ENCODE measurements at places on chromosomes 1 and 21. TPM values are rescaled to one million over a fixed set of nuclear protein-coding genes. Genes with fewer than 3 reads are reported as not detected.
A peak's percentile ranks its signal among the peaks of the same experiment; 100 is the strongest.

TARS2 gene
- total RNA-seq = 46.0 TPM

SLC44A5 gene
- total RNA-seq = not detected

EPHB2 gene
- total RNA-seq = 0.42 TPM

MPZ gene
- 8.7 TPM for total RNA-seq

PTCH2 gene
- total RNA-seq = 5.0 TPM

MAP1LC3C gene
- 4.5 TPM for total RNA-seq

PROK1 gene
- 0.52 TPM for total RNA-seq

PKN2 gene
- 41.9 TPM for total RNA-seq

PFKL gene
- 82.7 TPM for total RNA-seq

SPATA17 gene
- 7.7 TPM for total RNA-seq

RAB13 gene
- total RNA-seq = 86.8 TPM

TMEM82 gene
- not detected for total RNA-seq

PRR9 gene
- not detected for total RNA-seq

- ATAC-seq = no peak
These were observed 62.5 kb downstream of the SCCPDH start for GRCh38 chr1:246786606-246787238.

GRCh38 chr1:246381452-246381851 is 125.6 kb downstream of the SMYD3 start:
- no peak for ATAC-seq

GRCh38 chr21:35222541-35222941 is 173.4 kb upstream of the RUNX1 start:
- no peak for ATAC-seq

GRCh38 chr1:46547481-46548383 is 3.7 kb downstream of the KNCN start:
- ATAC-seq = no peak

DNA sequence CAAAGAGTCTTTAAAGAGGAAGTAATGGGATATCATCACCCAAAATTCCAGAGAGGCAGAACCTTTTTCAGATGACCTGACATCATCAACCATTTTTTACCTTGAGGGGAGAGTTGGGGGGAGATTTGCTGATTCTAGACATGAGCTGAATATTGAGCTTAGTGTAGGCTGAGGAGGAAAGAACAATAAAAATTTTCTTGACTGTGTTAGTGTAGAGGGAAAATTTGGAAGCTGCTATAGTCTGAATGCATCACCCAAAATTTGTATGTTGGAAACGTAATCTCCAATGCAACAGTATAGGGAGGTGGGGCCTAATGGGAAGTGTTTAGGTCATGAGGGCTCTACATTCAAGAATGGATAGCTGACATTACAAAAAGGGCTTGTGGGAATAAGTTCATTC is 17.8 kb upstream of the CD84 start:
- no peak for ATAC-seq

DNA sequence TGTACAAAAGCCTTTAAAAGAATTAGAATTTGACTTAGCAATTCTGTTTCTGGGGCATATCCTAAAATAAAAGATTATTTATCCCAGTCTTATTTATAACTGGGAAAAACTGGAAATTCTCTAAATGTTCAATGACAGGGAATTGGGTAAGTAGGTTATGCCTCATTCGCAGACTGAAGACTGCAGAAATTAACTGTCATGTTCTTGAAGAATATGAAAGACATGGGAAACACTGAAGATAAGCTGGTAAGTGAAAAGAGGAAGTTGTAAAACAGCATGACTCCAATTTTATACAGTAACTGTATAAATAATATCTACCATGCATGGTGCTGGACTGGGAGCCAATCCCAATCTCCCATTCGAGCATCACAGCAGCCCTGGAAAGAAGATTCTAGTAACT is 50.6 kb upstream of the SLC2A1 start:
- no peak for ATAC-seq

DNA sequence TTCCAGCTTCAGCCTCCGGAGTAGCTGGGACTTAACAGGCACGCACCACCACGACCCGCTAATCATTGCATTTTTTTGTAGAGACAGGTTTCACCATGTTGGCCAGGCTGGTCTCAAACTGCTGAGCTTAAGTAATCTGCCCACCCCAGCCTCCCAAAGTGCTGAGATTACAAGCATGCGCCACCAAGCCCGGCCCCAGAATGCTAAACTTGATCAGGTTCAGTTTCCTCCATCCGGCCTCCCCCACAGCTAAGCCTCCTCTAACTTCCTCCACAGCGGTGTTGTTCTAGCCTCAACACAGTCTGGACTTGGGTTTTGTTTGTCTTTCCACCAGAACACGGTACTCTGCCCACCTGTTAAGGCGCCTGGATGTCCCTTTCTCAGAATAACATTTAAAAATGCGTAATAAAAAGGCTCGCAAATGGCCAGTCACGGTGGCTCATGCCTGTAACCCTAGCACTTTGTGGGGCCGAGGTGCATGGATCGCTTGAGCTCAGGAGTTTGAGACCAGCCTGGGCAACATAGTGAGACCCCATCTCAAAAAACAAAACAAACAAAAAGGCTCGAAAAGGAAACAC is 2.4 kb downstream of the PARP1 start:
- ATAC-seq = no peak

DNA sequence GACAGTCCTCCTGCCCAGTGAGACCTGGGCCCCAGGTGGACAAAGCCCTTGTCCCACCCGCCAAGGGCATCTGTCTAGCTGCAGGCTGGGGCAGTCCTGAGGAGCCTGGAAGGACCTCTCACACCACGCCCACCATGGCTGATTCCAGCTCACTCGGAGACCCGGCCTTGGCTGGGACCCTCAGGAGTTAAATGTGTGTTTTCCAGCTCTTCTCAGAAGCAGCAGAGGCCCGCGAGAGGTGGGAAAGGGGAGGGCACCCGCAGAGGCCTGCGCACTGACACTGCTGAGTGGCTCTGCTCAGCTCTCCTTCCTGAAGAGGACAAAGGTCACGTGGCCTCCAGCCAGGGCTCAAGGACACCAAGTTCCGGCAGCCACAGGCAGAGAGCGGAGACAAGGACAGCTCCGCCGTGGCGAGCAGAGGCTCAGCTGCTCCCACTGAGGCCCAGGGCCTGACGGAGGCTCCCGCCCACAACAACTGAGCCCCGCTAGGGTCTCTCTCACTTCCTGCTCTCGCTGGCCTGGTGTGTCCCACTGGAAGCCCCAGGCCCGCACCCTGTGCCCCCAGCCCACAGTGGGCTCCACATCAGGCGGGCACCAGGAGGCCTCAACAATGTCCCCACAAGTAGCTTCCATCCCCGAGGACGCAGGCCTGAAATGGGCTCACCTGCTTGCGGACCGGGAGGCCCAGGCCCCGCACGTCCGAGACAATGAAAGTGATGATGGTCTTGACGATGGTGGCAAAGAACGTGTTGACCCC is 16.9 kb downstream of the SLC19A1 start:
- ATAC-seq = no peak

DNA sequence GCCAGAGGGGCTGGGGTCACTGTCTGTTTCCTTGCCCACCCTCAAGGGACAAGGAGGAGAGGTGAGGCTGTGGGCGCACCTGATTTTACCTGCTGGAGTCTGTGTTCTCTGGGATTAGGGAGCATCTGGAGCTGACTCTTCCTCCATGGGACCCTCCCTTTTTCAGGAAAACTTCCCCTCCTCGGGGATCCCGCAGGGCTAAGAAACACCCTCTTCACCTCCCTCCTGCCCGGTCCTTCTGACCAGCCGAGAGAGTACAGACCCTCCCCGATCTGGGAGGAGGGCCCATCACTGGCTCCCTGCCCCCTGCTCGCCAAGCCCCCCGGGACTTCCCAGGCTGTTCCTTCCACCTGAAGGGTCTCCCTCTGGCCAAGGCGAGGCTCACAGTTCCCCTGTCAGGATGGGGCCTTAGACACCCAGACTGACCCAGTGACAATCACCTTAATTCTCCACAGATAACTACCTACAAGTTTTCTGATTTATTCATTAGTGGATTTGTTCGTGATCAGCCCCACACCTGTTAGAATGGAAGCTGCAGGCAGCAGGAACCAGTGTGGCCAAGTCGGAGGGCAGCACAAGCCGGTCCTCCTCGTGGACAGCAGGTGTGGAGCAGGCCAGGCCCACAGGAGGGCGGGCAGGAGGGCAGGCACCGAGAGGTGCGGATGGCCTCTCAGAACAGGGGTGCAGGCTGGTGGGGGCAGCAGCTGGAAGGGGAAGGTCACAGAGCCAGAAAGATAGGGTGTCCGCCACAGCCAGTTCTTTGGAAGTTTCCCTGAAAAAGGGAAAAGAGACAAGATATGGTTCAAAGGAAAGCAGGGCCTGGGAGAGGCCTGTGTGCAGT is 15.9 kb upstream of the SAMD11 start:
- ATAC-seq = no peak

GRCh38 chr1:67803380-67804279 is 29.6 kb downstream of the GNG12 start:
- ATAC-seq = peak; percentile 98

GRCh38 chr1:231653632-231654031 is 27.0 kb downstream of the DISC1 start:
- ATAC-seq = no peak

DNA sequence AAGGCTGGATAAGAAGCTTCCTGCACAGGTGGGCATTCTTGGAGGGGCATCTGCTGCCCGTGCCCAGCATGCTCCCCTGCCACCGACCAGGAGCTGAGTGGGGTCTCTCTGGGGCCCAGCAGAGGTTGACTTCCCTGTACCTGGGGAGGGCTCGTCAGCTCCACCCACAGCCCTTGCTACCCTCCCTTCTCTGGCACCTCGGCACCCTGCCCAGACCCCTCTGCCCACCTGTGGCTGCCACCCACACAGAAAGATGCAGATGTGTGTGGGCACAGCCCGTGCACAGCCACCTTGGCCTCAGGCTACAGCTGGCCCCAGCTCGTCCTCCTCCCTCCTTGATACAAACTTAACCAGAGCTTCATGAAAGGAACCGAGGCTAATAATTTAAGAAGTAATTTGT is 241.2 kb upstream of the VAMP3 start:
- no peak for ATAC-seq

GRCh38 chr21:30437010-30437565 is 3.0 kb upstream of the KRTAP15-1 start:
- ATAC-seq = no peak

GRCh38 chr1:39776400-39776713 is 5.2 kb upstream of the OXCT2 start:
- ATAC-seq = no peak

GRCh38 chr1:119007670-119008482 is 19.7 kb upstream of the TBX15 start:
- ATAC-seq = peak; percentile 43

DNA sequence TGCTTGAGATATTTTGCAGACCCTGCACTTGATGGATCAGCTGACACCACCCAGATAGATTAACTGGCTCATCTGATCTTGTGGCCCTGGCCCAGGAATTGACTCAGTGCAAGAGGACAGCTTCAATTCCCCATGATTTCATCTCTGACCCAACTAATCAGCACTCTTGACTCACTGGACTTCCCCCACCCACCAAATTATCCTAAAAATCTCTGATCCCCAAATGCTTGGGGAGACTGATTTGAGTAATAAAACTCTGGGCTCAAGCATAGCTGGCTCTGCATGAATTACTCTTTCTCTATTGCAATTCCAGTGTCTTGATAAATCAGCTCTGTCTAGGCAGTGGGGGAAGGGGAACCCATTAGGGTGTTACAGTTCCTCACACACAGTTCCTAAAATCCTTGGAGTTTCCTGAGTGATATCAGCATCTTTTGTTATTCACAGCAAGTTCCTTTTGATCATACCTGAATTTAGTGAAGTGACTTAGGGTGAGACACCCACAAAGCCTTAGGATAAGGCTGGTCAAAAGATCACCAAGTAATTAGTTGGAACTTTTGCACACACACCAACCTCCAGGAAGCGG is 104.2 kb downstream of the COP1 start:
- ATAC-seq = peak; percentile 33

DNA sequence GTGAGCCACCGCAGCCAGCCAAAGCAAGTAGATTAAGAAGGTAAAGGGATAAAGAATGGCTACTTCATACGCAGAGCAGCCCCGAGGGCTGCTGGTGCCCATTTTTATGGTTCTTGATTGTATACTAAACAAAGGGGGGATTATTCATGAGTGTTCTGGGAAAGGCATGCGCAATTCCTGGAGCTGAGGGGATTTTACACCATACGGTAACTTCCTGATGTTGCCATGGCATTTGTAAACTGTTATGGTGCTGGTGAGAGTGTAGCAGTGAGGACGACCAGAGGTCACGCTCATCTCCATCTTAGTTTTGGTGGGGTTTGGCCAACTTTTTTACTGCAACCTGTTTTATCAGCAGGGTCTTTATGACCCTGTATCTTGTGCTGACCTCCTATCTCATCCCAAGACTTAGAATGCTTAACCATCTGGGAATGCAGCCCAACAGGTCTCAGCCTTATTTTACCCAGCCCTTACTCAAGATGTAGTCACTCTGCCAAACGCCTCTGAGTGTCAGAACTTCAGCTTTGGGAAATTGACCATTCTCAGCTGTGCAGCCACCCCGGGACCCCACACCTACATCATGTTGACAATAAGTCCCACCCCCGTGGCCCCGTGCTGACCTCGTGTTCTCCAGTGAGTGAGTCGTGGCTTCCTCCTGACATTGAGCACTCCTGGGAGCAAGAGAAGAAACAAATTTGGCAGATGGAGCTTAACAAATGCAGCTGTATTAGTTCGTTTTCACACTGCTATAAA is 149.4 kb upstream of the COL6A1 start:
- peak; percentile 68 for ATAC-seq

DNA sequence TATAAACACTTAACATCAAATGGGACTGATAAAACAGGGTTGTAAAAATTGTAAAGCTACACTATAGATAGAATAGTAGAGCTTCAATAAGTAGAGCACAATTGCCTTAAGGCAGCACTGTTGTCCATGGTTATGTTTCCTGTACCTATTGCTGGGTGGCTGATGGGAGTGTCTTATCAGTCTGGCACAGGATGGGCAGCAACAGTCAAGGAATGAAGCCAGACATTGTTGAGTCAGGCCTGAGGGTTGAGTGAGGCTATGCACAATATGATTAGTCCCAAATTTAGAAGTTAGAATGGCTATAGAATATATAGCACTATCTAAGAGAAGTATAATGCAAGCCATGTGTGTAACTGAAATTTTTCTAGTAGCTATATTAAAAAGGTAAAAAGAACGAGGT is 25.0 kb upstream of the CD1D start:
- no peak for ATAC-seq
